Putamen (tissue), 1 donor: ENCODE measurements at places on chromosomes 4 and X.

- no peak for DNase-seq
Measured at GRCh38 chr4:174757736-174758135, 71.3 kb downstream of the GLRA3 start.

DNA sequence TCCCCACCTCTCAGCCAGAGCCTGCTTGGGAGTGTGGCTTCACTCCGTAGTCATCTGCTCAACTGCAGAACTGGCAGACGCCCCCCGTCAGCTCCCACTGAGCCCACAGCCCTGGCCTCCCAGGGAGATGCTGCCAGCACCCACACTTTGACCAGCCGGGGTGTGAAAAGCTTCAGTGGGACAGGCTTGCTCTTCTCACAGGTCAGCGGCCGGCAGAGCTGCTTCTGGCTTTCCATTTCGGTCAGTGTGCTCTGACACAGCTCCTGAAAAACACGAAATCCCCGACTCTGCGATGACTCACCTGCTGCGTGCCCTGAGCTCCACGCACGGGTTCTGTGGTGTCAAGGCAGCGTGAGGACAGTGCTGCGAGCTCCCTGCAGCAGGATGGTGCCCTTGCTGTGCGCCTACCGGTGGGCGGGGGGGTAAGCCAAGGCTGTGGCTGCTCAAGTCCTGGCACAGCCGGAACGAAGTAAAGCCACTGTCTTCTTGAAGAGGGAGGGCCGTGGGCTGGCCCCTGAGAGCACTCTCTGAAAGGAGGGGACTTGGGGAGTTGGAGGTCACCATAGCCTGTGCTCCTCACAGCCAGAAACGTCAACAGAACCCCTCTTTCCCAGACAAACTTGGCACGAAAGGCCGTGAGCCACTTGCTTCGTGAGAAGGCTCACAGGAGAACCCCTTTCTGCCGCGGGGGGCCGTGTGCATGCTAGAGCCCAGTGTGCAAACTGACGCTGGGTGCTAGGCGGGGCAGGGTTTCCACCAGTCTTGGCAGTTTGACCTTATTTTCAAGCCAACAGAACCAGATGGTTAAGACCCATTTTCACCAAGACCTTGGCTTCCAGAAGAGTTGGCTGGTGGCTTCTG is 23.6 kb downstream of the NOP14 start:
- no peak for DNase-seq

GRCh38 chr4:172142281-172142741 is 329.1 kb downstream of the GALNTL6 start:
- no peak for DNase-seq

- no peak for DNase-seq
Measured at GRCh38 chr4:602559-602942, 22.8 kb upstream of the PDE6B start.

DNA sequence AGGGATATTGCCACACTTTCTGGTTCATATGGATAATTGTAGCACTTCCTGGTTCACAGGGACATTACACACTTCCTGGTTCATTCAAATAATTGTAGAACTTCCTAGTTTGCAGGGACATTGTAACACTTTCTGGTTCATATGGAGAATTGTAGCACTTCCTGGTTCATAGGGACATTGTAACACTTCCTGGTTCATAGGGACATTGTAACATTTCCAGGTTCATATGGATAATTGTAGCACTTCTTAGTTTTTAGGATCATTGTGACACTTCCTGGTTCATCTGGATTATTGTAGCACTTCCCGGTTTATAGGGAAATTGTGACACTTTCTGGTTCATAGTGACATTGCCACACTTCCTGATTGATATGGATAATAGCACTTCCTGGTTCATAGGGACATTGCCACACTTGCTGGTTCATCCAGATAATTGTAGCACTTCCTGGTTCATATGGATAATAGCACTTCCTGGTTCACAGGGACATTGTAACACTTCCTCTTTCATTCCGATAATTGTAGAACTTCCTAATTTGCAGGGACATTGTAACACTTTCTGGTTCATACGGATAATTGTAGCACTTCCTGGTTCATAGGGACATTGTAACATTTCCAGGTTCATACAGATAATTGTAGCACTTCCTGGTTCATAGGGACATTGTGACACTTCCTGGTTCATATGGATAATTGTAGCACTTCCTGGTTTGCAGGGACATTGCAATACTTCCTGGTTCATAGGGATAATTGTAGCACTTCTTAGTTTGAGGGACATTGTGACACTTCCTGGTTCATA is 59.2 kb upstream of the CD99 start:
- no peak for DNase-seq

GRCh38 chr4:93891244-93891643 is 62.7 kb downstream of the ATOH1 start:
- DNase-seq = no peak

GRCh38 chr4:181911420-181911819 is 331.8 kb upstream of the TENM3 start:
- no peak for DNase-seq

- no peak for DNase-seq
Measured at GRCh38 chr4:93320356-93320755, 508.2 kb upstream of the ATOH1 start.

DNA sequence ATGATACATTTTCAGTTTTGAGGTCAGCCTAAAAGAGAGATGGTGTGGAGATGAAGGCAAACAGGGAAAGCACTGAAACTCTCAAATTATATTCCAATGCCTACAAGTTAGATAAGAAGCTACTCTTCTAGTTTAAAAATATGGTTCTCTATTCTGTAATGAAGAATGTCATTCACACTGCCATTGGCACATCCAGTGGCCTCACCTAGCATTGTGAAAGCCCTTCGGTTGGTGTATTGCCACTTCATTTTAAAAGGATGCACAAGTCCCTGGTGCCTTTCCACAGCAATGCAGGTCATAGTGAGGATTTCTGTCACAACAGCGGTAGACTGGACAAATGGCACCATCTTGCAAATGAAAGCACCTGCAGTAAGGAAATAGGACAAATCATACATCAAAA is 40.6 kb downstream of the QRFPR start:
- no peak for DNase-seq

DNA sequence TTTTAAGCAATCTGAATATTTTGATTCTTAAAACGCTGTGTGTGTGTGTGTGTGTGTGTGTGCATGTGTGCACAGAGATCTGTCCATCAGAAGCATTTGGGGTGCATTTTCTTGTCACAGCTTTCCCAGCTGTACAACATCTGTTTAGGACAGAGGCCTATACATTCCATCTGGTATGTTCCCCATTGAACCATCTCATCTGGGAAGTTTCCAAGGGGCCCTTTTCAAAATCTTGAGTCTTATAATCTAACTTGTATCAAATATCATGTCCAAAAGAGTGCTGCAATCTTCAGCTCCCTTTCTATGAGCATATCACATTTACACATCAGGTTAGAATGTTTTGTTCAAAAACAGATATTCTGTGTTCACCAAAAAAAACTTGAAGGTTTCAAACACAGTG is 16.5 kb upstream of the MID1 start:
- DNase-seq = no peak

DNA sequence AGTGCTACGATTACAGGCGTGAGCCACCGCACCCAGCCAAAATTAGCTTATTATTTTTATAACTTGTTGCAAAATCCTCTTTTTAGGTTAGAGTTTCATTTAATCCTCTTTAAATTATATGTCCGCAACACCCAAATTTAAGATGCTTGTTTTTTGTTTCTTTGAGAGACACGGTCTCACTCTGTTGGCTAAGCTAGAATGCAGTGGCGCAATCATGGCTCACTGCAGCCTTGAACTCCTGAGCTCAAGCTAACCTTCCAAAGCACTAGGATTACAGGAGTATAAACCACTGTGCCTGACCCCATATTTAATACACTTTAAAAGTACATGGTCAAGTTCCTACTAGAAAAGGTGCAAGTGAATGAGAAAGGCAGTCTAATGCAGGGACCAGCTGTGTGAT is 2.2 kb downstream of the RBBP7 start:
- no peak for DNase-seq

GRCh38 chr4:125254106-125254505 is 60.6 kb upstream of the FAT4 start:
- DNase-seq = no peak

- DNase-seq = no peak
Measured at GRCh38 chrX:123993326-123993725, 31.8 kb downstream of the STAG2 start.

DNA sequence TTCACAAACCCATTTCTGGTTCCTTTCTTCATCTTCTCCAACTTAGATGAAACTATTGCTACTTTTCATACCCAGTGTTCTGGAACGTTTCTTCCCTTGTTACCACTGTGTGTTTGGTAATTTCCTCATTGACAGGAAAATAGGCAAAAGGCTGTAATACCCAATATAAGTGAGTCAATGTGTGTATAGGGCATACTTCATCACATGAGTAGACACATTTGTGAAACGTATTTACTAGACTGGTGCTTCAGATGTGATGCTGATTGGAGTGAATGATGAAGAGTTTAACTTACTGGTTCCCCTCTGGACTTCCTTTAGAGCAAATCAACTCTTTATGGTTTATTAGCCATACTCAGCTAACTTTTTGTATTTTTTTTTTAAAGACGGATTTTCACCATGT is 195.1 kb upstream of the ATP6AP2 start:
- no peak for DNase-seq

GRCh38 chr4:24794916-24795665 is at the start of gene SOD3:
TSS of gene SOD3 (plus strand) at chr4:24795573. CDS start at chr4:24799522, 3,949 bp downstream.
- DNase-seq = peak; percentile 47

GRCh38 chr4:147768113-147768512 is 36.2 kb downstream of the ARHGAP10 start:
- DNase-seq = no peak

DNA sequence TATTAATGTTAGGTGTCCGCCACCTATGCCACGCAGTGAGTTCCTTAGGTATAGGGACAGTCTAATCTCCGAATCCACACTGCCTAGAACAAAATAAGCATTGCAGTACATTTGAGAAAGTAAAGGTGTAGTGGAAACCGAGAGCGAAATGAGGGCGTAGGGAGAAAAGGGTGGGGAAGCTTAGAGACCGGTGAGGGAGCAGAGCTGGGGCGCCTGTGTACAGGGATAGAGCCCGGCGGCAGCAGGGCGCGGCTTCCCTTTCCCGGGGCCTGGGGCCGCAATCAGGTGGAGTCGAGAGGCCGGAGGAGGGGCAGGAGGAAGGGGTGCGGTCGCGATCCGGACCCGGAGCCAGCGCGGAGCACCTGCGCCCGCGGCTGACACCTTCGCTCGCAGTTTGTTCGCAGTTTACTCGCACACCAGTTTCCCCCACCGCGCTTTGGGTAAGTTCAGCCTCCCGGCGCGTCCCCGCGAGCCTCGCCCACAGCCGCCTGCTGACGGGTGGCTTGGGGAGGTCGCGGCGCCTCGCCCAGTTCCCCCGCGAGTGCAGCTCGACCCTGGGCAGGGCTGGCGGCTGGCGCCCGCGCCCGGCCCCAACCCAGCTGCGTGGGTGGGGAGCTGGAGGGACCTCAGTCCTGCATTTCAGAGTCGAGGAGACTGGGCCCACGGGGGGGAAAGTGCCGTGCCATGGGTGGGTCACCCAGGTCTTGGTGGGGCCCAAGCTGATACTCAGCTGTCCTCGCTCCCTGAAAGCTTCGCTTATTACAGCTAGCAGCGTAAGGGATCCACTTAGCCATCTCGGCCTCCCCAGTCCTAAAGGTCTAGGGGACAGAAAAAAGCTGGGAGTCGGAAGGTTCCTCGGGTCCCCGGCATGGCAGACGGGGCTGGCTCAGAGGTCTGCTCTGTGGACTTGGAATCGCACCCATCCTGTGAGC is at the start of gene ANXA3:
ANXA3 (plus strand) TSS at position 351 of the 932 bp plus-strand sequence. CDS start 2,704 bp downstream, outside the sequence.
- DNase-seq = no peak

- no peak for DNase-seq
Measured at GRCh38 chrX:100647095-100647494, 3.1 kb downstream of the SRPX2 start.

GRCh38 chrX:69282893-69283690 is 117.8 kb upstream of the PJA1 start:
- DNase-seq = no peak

DNA sequence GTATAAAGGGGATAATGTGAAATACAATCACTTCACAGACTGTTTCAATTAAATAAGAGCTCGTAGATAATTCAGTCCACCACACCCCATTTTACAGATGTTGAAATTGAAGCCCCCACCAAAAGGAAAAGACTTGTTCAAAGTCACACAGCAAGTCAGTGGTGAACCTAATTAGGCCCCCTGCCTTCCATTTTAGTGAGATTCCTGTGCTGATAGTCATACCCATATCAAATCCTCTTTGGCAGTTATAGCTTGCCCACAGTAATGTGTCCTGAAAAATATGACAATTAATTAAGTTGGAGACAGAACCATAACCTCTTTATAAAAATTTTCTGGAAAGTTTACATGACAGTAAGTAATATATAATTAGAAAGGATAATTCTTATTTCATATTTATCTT is 58.0 kb downstream of the AR start:
- no peak for DNase-seq

GRCh38 chrX:11478026-11478425 is 184.8 kb downstream of the AMELX start:
- DNase-seq = no peak

- DNase-seq = no peak
Measured at GRCh38 chrX:150348365-150348764, 14.8 kb upstream of the MAMLD1 start.

- no peak for DNase-seq
Measured at GRCh38 chr4:61628727-61629126, 428.6 kb downstream of the ADGRL3 start.

DNA sequence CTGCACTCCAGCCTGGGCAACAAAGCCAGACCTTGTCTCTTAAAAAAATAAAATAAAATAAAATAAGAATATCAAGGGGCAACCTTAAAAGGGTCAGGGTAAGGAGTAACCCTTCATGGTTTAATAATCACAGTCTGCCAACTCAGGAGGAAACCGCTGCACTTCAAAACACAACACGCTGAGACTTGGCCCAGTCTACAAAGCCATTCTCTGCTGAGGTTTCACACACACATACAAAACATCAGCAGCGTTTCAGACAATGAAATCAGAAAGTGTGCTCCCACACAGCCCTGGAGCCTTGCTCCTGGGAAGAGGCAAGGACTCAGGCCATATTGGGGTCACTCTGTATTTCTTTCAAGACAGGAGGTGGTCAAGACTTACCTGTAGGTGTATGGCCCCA is 18.3 kb downstream of the SCARB2 start:
- DNase-seq = no peak

GRCh38 chr4:853416-853781 is 27.5 kb upstream of the CPLX1 start:
- no peak for DNase-seq

DNA sequence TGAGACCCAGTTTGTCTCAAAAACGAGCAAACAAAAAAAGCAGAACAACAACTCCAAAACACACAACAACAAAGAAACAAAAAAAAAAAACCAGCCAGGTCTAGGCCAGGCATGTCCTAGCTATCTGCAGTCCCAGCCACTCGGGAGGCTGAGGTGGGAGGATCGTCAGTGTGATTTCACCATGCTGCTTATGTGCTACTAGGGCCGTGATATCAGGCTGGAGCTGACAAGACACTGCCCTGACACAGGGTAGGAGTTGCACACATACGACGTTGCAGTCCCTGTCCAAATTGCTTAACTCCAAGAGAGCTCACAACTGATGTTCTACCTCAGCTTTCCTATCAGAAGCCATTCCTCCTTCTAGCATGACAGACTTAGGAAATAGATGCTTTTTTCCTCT is 204.9 kb downstream of the AASDH start:
- no peak for DNase-seq
